ENCODE measurements at places on chromosomes 2 and 18. TPM values are rescaled to one million over a fixed set of nuclear protein-coding genes. Genes with fewer than 3 reads are reported as not detected.

COLEC11 gene
- total RNA-seq: 1.4 TPM

CD226 gene
- 0.82 TPM for total RNA-seq

TEX44 gene
- not detected for total RNA-seq

KLHL14 gene
- not detected for total RNA-seq

ASXL3 gene
- total RNA-seq: 0.34 TPM

RHBDD1 gene
- 5.3 TPM for total RNA-seq

SERPINB3 gene
- not detected for total RNA-seq

PFN4 gene
- 0.68 TPM for total RNA-seq

VAMP8 gene
- not detected for total RNA-seq

FBXO48 gene
- 0.43 TPM for total RNA-seq

MTX2 gene
- 37.3 TPM for total RNA-seq

D2HGDH gene
- 20.3 TPM for total RNA-seq

CDK5R2 gene
- not detected for total RNA-seq

ABCG5 gene
- total RNA-seq: not detected

CCDC178 gene
- total RNA-seq: not detected

DUSP28 gene
- total RNA-seq: 1.8 TPM

DTNB gene
- 5.3 TPM for total RNA-seq

GPC1 gene
- 112 TPM for total RNA-seq

GDF7 gene
- 0.09 TPM for total RNA-seq

CABLES1 gene
- 2.1 TPM for total RNA-seq

IL36A gene
- total RNA-seq: not detected

SPDYA gene
- total RNA-seq: not detected

ADD2 gene
- total RNA-seq: 0.12 TPM

ASB18 gene
- not detected for total RNA-seq

PIEZO2 gene
- 7.0 TPM for total RNA-seq

LDLRAD4 gene
- not detected for total RNA-seq

CCDC68 gene
- total RNA-seq: 4.5 TPM

TUBA4A gene
- total RNA-seq: 2.0 TPM

SLC38A11 gene
- not detected for total RNA-seq

PSMA8 gene
- total RNA-seq: not detected

ICOS gene
- total RNA-seq: not detected

CPLX4 gene
- not detected for total RNA-seq

ALK gene
- not detected for total RNA-seq

SLC23A3 gene
- total RNA-seq: 0.12 TPM

COPS7B gene
- 27.0 TPM for total RNA-seq

TMBIM1 gene
- 180 TPM for total RNA-seq

LGALSL gene
- total RNA-seq: 7.4 TPM

CD28 gene
- total RNA-seq: not detected

LRP2 gene
- under 0.01 TPM for total RNA-seq

GATA6 gene
- total RNA-seq: 89.5 TPM

CHRND gene
- total RNA-seq: 0.26 TPM

OXER1 gene
- total RNA-seq: not detected

KIAA2012 gene
- total RNA-seq: not detected

COLEC12 gene
- 16.8 TPM for total RNA-seq

CNGA3 gene
- total RNA-seq: not detected

ZNF521 gene
- 13.5 TPM for total RNA-seq

IL37 gene
- total RNA-seq: not detected

UGT1A5 gene
- total RNA-seq: not detected

ARHGAP15 gene
- total RNA-seq: not detected

KIF1A gene
- total RNA-seq: under 0.01 TPM

TBR1 gene
- not detected for total RNA-seq
